H1 (cell line): ENCODE measurements at places on chromosomes 12 and 14.

GRCh38 chr12:21939435-21939834 is 1.8 kb downstream of the ABCC9 start:
- H3K27ac ChIP-seq = no peak overlapping the region
- H3K36me3 ChIP-seq = no peaks in the 10 kb centered on the region
- no peaks in the 10 kb centered on the region for H3K4me1 ChIP-seq
- no peak overlapping the region for H3K4me3 ChIP-seq

- H3K4me1 ChIP-seq = no peaks in the 10 kb centered on the region; the same call in 1 of the 2 replicates
- H3K36me3 ChIP-seq = no peaks in the 10 kb centered on the region
- no peak overlapping the region for H3K4me3 ChIP-seq
- no peak for DNase-seq
Measured at GRCh38 chr14:96965885-96966595, 168.9 kb downstream of the VRK1 start.

DNA sequence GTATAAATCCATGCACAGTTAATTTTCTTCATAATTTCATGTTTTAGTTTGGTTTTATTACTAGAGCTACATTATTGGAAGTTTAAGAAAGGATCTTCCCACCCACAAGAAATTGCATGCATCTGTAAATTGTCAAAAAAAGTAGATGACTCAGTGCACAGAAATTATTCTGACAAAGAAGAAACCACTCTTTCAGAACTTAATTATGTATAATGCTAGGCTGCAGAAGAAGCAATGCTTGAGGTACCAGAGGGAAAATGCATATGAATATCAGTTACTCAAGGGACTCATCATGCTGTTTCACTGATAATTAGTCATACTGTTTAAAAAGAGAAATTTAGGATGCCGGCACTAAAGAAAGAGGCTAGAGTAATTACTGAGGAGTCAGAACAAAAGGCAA is 147.0 kb downstream of the SLC16A7 start:
- H3K4me3 ChIP-seq = no peak overlapping the region
- H3K27me3 ChIP-seq = no peaks in the 10 kb centered on the region
- H3K27ac ChIP-seq = no peak overlapping the region
- no peaks in the 10 kb centered on the region for H3K36me3 ChIP-seq
- no peaks in the 10 kb centered on the region for H3K4me1 ChIP-seq

DNA sequence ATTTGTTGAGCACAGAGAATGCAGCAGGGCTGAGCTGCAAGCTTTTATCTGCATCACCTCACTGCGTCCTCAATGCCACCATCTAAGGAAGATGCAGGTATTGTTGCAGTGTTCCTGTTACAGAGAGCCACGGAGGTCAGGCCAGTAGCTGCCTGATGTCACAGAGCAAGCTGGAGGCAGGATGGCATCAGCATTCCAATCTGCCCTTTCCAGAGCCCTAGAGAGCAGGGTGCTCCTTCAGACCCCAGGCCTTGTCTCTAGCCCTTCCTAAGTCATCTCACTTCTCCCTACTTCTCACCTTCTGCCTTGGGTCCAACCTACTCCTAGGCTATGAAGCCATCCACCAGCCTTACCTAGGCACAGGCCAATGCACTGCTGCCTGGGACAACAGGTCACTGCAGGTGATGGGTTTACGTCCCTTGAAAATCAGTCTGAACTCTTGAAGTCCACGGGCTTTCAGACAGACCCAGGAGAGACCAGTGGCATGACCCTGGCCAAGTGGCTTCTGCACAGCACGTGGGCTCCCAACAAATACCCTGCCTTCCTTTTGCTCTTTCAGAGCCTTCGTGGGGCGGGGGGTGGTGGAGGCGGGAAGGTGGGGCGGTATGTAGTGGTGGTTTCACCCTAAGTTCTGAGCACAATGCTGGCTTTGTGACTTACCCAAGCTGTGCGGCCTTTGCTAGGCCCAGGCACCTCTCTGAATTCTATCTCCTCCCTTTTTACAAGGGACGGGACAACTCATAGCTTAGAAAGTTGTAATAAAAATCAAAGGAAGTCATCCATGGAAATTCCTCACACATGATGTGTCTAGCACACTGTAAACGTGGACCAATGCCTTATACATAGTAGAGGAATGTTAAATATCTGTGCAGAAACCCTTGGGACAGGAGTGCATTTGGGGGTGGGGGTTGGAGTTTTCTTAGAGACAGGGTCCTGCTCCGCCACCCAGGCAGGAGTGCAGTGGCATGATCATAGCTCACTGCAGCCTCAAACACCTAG is 136.0 kb downstream of the KSR2 start:
- no peak for DNase-seq
- H3K27me3 ChIP-seq = no peaks in the 10 kb centered on the region
- H3K36me3 ChIP-seq = no peaks in the 10 kb centered on the region
- H3K4me3 ChIP-seq = no peak overlapping the region

DNA sequence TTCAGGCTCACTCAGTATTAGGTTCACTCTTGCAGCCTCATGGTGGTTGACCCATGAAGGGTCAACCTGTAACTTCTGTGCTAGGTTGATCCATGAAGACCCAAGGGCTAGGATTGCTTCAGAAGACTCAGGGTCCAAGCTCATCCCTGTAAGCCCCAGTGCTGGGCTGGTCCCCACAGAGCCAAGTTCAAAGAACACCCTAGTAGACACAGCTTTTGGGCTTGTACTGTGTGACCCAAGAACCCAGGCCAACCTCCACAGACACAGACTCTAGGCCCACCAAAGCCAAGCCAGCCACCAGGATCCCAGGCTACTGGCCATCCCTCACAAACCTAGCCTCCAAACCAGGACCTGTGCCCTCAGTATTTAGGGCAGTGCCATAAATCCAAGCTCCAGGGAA is 1020.6 kb downstream of the SLC16A7 start:
- DNase-seq = no peak
- no peaks in the 10 kb centered on the region for H3K27me3 ChIP-seq
- H3K27ac ChIP-seq = no peak overlapping the region

DNA sequence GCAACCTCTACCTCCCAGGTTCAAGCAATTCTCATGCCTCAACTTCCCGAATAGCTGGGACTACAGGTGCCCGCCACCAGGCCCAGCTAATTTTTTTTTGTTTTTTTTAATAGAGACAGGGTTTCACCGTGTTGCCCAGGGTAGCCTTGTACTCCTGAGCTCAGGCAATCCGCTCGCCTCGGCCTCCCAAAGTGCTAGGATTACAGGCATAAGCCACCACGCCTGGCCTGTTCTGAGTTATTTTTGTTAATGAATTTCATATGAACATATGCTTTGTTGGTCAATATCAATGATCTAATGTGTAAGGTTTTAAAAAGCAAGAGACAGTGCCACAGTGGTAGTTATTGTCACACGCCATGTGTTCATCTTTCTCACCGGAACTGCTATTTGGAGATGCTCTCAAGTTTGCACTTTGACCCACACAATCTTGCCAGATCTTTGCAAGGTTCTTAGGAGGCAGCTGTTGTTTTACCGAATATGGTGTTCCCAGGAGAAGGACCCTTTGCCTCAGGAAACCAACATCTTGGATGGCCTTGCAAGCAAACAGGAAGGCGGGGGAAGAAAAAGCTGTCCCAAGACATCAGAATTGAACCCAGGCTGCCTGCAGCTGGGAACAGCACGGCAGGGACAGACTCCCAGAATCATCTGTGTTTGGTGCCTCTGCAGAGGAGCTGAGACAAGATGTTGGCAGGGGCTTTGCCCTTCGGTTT is 30.0 kb downstream of the GALNT16 start:
- DNase-seq = no peak
- no peak overlapping the region for H3K27ac ChIP-seq
- H3K27me3 ChIP-seq = no peaks in the 10 kb centered on the region; the same call in 1 of the 2 replicates

DNA sequence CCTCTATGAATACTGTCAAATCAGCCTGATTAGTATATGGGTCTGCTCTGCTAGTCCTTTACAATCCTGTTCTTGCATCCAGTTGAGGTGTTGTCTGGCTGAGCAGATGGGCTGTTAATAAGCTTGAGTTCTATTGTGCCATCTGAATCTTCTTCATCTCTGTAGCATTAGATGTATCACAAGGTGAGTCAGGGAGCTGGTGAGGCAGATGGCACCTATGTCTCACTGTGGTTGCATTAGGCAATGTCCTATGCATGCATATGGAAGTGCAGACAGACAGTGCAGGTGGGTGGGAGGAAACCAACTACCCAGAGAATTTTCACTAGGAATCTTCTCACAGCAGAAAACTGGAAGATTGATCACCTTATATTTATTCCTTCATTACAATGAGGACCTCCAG is 165.7 kb upstream of the STXBP6 start:
- no peaks in the 10 kb centered on the region for H3K36me3 ChIP-seq
- no peaks in the 10 kb centered on the region for H3K27me3 ChIP-seq
- no peak overlapping the region for H3K27ac ChIP-seq
- no peak overlapping the region for H3K4me3 ChIP-seq

DNA sequence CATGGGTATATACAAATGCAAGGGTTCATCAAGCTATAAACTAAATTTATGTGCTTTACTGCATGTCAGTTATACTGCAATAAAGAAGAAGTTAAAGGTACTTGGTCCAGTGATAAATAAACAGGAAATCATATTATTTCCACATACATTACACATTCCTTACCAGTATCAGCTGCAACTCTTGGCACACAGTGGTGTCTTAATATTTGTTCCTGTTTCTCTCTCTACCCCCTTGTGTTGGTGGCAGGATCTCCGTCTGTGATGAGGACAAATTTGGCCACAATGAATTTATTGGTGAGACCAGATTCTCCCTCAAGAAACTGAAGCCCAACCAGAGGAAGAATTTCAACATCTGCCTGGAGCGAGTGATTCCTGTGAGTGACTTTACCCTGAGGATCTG is 19.2 kb upstream of the OAS1 start:
- no peaks in the 10 kb centered on the region for H3K27me3 ChIP-seq
- no peak overlapping the region for H3K27ac ChIP-seq
- H3K36me3 ChIP-seq = no peaks in the 10 kb centered on the region
- H3K4me1 ChIP-seq = no peaks in the 10 kb centered on the region
- no peak overlapping the region for H3K4me3 ChIP-seq

GRCh38 chr12:71782017-71782416 is 27.4 kb downstream of the RAB21 start:
- H3K27me3 ChIP-seq = no peaks in the 10 kb centered on the region
- peaks cover 10% of the 10 kb centered on the region for H3K36me3 ChIP-seq
- no peak overlapping the region for H3K4me3 ChIP-seq
- DNase-seq = no peak

DNA sequence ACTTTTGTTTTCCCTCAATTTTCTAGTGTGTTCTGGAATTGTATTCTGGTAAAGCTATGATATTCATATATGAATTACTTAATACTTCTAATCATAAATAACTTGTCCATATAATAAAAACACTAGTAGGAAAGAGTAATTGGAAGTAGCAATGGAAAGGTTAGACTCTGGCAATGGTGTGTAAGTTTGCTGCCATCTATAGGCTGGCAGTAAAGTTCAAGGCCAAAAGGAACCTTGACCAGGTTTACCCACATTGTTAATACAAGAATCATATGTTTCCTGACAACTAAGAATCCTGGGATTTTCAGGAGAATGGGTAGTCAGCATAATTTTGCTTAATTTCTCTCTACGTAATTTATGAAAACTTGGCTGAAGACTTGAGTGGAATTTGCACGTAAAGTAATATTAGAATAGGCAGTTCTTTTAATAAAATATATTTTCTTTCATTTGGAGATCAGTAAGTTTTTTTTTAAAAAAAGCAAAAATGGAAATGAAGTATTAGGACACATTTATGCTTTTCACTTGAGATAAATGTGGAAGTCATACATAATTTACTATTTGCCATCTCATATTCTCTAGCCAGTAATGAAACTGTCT is 926.7 kb downstream of the GALC start:
- no peak for DNase-seq
- no peaks in the 10 kb centered on the region for H3K4me1 ChIP-seq
- H3K36me3 ChIP-seq = no peaks in the 10 kb centered on the region
- H3K27me3 ChIP-seq = no peaks in the 10 kb centered on the region; the same call in 1 of the 2 replicates

GRCh38 chr14:103626146-103626850 is 2.7 kb upstream of the KLC1 start:
- H3K27ac ChIP-seq = no peak overlapping the region
- H3K4me3 ChIP-seq = no peak overlapping the region
- no peaks in the 10 kb centered on the region for H3K36me3 ChIP-seq
- no peaks in the 10 kb centered on the region for H3K27me3 ChIP-seq

DNA sequence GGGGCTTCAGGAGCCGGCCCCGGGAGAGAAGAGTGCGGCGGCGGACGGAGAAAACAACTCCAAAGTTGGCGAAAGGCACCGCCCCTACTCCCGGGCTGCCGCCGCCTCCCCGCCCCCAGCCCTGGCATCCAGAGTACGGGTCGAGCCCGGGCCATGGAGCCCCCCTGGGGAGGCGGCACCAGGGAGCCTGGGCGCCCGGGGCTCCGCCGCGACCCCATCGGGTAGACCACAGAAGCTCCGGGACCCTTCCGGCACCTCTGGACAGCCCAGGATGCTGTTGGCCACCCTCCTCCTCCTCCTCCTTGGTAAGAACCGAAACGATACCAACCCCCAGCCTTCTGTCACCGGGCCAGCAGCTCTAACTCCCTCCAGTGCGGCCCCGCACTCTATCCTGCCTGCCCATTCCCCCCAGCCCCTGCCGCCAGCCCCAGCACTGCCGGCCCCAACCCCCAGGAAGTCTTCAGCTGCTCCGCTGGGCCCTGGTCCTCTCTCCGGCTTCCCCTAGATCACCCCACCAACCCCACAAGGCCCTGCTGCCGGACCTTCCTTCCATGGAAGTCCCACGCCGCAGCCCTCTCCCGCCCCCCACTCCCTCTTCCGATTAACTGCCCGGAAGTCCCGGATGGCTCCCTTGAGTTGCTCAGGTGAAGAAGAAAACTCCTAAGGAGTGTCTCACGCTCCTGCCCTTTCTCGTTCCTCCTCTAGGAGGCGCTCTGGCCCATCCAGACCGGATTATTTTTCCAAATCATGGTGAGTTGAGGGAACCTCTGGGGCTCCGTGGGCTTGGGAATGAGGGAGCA is 693 bp downstream of the LRP10 start:
- no peak overlapping the region for H3K27ac ChIP-seq
- peak; percentile 94 for DNase-seq
- no peaks in the 10 kb centered on the region for H3K36me3 ChIP-seq
- H3K4me1 ChIP-seq = no peaks in the 10 kb centered on the region; the same call in 1 of the 2 replicates
- no peaks in the 10 kb centered on the region for H3K27me3 ChIP-seq

GRCh38 chr12:130114952-130115351 is 47.3 kb upstream of the FZD10 start:
- H3K27me3 ChIP-seq = peaks cover 4% of the 10 kb centered on the region; the same call in 1 of the 2 replicates
- no peak overlapping the region for H3K4me3 ChIP-seq
- H3K4me1 ChIP-seq = no peaks in the 10 kb centered on the region; the same call in 1 of the 2 replicates
- DNase-seq = no peak
- no peaks in the 10 kb centered on the region for H3K36me3 ChIP-seq

DNA sequence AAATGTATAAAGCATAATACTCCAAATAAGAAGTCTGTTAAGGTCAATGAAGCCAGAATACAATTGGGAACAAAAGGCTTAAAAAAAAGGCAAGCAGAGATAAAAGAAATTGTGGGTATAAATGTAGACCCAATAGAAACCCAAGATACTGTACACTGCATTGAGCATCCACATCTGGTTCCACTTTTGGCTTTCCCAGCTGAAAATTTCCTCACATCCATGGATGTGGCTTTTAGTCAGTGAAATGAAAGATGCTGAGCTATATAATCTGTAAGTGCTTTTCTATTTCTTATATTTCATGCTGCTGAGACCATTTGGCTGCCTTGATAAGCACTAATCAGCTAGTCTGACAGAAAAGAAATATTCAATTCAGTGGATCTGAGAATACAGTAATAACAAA is 83.5 kb downstream of the PTPRR start:
- no peak for DNase-seq
- H3K27me3 ChIP-seq = no peaks in the 10 kb centered on the region
- H3K27ac ChIP-seq = no peak overlapping the region
- no peak overlapping the region for H3K4me3 ChIP-seq
- no peaks in the 10 kb centered on the region for H3K36me3 ChIP-seq

GRCh38 chr14:96215452-96216244 is 11.0 kb downstream of the BDKRB2 start:
- H3K4me3 ChIP-seq = no peak overlapping the region
- H3K27me3 ChIP-seq = no peaks in the 10 kb centered on the region
- DNase-seq = no peak
- no peak overlapping the region for H3K27ac ChIP-seq
- H3K4me1 ChIP-seq = no peaks in the 10 kb centered on the region
- no peaks in the 10 kb centered on the region for H3K36me3 ChIP-seq
